ENCODE measurements at places on chromosomes 12 and 14.

DNA sequence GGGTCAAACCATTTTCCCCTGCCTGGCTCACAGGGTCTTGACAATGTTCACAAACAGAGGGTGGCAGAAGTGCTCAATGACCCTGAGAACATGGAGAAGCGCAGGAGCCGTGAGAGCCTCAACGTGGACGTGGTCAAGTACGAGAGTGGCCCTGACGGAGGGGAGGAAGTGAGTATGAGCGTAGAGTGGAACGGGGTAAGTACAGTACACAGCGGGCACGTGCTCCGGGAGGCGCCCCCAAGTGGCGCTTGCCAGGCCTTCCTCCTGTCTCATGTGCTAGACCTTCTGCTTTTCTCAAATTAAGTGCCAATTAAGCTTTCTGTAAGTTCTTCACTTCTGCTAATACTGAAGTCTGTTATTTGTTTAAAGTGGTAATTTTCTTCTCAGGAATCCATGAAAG, 35.9 kb downstream of the XRCC3 start:
- DNase-seq = peak; percentile 38

DNA sequence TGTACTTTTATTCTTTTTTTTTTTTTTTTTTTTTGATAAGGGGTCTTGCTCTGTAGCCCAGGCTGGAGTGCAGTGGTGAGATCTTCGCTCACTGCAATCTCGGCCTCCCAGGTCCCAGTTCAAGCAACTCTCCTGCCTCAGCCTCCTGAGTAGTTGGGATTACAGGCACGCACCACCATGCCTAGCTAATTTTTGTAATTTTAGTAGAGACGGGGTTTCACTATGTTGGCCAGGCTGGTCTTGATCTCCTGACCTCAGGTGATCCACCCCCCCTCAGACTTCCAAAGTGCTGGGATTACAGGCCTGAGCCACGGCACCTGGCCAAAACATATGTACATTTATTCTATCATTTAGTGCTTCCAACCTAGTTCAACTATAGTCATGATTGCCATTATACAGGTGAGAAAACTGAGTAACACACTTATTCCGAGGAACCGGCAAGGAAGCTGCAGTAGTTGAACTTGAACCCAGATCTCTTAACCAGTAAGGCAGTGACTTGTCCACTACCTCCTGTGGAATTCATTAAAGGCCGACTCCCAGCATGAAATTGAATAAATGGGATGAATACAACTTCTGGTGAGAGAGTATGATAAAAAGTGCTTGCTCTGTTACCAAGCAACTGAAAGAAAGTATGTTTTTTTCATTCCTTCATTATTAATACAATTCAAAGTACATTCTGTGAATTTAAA, 755 bp upstream of the ATF7IP start:
- no peak for DNase-seq

- no peak for DNase-seq
These were observed 215.5 kb downstream of the AEBP2 start for GRCh38 chr12:19654650-19655376.

- DNase-seq = no peak
These were observed 68.6 kb downstream of the EEA1 start for GRCh38 chr12:92860521-92860920.

GRCh38 chr12:121279071-121279375, 17.5 kb downstream of the CAMKK2 start:
- DNase-seq = no peak

GRCh38 chr14:55045087-55045486, 6.4 kb upstream of the MAPK1IP1L start:
- no peak for DNase-seq

GRCh38 chr14:49950275-49951228, 57.7 kb downstream of the ARF6 start:
- no peak for DNase-seq

DNA sequence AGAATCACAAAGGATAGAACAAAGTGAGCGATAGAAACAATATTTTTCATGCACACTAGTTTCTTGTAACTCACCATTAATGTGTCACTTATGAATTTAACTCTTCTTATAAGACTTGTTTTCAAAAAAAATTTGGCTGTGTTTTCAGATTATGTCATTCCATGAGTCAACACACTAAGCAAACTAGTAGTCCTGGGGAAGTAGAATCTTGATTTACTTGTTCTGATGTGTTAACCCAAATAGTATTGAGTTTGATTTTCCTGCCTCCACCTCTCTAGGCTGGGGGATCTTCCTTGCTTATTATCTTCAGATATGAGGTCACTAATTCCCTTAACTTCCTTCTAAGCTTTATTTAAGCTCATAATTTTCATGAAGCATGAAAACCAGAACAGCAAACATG, 151.0 kb upstream of the SEL1L start:
- DNase-seq = no peak

DNA sequence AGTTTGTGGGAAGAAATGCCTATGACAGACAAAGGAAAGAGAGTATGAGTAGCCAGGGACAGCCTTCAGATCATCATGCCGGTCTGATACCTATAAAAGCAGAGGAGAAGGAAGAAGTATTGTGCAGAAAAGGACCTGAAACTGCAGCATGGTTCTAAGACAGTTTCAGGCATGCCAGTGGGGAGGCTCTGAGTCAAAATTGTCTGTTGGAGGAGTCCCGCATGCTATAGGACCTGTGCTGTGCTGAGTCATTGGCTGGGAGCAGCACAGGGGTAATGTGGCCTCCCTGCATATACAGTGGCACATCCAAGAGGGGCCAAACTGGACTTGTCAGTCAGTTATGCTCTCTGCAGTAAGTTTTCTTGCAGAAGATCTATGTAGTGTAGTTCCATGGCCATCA, 40.7 kb downstream of the NEUROD4 start:
- DNase-seq = no peak

DNA sequence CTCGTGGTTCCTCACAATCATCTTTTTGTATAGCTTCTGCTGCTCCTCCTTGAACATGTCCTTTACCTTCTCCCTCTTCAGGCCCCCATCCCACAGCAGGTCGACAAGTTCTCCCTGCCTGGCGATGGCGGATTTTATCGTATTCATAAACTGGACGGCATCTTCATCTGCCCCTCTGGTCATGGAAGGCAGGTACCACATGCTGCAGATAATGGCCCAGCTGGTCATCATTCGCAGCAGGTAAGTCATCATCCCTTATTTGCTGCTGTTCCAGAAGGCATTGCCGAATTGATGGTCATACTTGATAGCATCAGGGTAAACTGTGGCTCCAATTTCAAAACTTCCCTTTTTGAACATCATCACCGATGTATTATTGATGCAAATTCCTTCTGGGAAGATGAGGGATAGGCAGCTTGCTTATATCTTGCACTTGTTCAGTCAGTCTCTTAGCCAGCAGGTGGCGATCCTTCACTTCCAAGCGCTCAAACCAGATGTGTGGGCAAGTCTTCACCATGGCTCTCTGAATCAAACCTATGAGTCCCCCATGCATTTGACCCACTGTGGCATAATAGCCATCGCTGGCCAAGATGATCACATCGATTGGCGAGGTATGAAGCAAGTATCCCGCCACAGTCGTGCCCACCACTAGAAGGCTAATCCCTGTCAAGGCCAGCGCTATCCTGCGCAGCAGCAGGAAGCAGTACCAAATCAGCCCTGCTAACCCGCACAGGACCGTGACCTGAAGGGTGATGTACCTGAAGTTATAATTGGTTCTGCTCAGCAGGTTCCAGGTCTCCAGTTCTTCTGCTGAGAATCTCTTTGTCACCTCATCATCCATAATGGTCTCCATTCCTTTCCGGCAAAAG, 381.5 kb upstream of the STXBP6 start:
- DNase-seq = no peak

DNA sequence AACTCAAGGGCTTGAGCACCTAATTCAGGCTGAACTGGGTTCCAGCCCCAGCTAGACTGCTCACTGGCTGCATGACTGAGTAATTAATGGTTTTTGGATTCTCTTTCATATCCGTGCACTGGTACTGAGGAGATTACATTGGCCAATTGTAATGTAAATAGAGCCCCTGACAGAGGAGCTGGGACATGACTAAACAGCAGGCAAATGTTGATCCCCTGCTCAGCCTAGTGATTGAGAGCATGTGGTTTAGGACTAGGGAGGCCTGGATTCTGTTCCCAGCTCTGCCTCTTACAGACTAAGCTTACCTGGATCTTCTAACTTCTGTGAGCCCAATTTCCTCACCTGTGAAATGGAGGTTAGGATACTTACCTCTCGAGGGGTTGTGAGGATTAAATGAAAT, 204.3 kb downstream of the ESR2 start:
- no peak for DNase-seq

DNA sequence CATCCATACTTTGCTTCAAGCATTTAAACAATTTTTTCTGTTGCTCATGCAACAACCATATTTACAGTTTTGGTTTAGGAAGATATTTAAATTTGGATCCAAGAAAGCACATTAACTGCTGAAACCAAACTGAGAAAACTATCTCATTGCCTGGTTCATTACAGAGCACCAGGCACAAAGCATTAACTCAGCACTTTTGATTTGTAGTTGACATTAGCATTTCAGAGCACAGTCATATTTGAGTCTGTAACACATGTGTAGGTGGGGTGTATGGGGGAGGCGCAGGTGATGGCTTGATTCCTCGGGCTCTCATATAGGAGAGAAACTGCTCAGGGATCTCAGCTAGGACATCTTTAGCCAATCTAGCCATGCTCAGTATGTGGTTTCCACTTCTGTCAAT, 251.7 kb downstream of the CPNE8 start:
- DNase-seq = no peak

DNA sequence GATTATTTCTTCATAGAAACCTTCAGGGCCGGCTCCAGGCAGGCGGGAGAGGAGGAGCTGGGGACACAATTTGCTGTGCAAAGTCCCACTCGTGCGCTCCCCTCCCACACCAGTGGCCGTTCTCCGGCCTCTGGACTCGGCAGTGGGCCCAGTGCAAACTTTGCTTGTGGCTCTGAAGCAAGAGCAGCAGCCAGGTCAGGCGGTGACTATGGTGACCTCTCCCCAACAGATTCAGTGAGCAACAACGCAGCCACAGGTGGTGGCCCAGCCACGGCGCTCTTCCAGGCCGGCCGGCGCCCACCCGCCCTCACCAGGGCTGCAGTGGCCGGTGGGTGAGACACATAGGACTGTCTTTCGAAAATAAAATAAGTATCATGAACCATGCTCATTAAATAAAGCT, 29.5 kb downstream of the VPS37B start:
- DNase-seq = peak; percentile 4

DNA sequence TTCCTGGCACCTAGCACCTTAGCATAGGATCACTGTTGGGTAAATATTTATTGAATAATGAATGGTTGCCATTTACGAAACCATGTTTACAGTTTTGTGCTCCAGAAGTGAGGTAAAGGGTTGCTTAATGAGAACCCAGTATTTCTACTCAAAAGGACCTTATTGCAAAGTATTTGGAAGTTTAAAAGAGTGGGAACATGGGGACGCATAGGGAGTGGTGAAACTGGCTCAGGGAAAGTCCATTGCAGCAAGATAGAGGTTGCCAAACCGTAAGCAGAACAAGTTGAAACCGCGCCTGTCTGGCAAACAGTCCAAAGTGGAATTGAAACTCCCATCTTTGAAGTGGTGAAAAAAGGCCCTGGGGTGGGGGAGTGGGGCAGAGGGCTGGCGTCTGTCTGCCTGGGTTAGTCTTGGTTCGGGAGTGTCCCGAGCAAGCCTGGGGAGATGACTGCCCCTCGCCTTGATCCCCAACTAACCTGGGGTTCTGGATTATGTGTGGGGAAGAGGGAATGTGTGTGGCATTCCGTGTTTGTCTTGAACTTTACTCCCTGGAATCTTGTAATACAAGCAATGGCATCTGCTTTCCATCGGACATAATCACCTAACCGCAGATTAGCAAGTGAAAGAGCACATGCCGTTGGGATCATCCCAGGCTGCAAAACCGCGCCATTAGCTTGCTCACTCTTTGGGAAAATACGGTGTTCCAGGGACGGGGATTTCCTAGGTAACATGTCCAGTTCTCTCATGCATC, 7.2 kb downstream of the ALDH2 start:
- DNase-seq = peak; percentile 75

DNA sequence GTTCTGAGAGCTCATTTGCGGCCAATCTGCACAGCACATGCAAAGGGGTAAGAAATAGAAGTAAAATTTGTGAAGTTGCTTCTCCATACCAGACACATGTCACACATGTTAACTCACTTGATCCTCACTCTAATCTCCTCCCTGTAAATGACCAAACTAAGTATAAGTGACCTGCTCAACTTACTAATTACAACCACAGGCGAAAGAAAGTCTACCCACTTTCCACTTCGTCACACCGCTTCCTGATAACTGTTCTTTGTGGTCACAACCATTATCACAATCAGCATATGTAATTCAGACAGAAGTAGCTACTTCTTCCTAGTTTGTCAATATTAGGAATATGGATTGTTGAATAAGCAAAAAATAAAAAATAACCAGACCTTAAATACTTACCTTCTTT, 293.7 kb upstream of the CLEC14A start:
- no peak for DNase-seq

GRCh38 chr12:84397846-84398245, 514.8 kb downstream of the SLC6A15 start:
- DNase-seq = no peak
